ENCODE measurements at places on chromosomes 13 and 19. TPM values are rescaled to one million over a fixed set of nuclear protein-coding genes. Genes with fewer than 3 reads are reported as not detected.

Gene KIR2DL4
- polyA plus RNA-seq: 0.19 TPM

Gene FCER2
- 0.90 TPM for polyA plus RNA-seq

Gene B3GNT8
- polyA plus RNA-seq: 4.5 TPM

Gene KRTDAP
- polyA plus RNA-seq: not detected

Gene LILRB5
- polyA plus RNA-seq: 5.6 TPM

Gene SIGLEC5
- polyA plus RNA-seq: 0.47 TPM

Gene ISYNA1
- polyA plus RNA-seq: 35.6 TPM

Gene RASL11A
- polyA plus RNA-seq: 44.4 TPM

Gene NLRP4
- not detected for polyA plus RNA-seq

Gene MBD3L2B
- polyA plus RNA-seq: not detected

Gene CDK8
- polyA plus RNA-seq: 15.5 TPM

Data from urinary bladder (tissue), 4 donors.